ENCODE measurements at places on chromosomes 2 and 18. TPM values are rescaled to one million over a fixed set of nuclear protein-coding genes. Genes with fewer than 3 reads are reported as not detected.

- no peak for DNase-seq
These were observed 213.0 kb downstream of the RNF152 start for GRCh38 chr18:61679836-61680235.

DNA sequence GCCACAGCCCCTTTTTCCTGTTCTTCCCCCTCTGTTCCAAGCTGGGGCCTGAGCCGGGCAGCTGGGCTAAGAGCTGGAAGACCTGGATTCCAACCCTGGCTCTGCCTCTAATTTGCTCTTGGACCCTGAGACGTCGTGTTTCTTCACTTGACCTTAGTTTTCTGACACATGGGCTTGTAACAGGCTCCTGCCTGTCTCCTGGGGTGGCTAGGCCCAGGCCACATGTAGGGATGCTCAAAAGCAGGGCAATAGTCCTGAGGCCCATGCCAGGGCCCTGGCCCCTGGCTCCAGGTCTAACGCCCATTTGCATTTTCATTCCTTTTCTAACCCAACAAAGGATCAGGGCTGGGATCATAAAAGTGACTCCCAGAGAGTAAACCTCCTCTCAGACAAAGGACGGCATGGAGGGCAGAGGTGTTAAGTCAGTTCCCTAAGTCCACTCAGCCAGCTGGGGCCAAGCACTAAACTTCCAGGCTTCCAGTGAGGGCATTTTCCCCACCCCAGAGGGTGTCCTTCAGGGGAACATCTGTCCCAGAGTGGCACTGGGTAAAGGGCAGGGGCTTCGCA, 16.6 kb upstream of the DNMT3A start:
- DNase-seq: no peak

GRCh38 chr2:79985145-79985544, 319.4 kb downstream of the LRRTM1 start:
- DNase-seq: no peak

UGGT1 gene
- total RNA-seq: 29.2 TPM

CD207 gene
- 52.0 TPM for total RNA-seq

IL36A gene
- total RNA-seq: not detected

SRD5A2 gene
- not detected for total RNA-seq

MOGAT1 gene
- not detected for total RNA-seq

All from lower leg skin (tissue), 4 donors.